ENCODE measurements at places on chromosomes 16 and 17.

DNA sequence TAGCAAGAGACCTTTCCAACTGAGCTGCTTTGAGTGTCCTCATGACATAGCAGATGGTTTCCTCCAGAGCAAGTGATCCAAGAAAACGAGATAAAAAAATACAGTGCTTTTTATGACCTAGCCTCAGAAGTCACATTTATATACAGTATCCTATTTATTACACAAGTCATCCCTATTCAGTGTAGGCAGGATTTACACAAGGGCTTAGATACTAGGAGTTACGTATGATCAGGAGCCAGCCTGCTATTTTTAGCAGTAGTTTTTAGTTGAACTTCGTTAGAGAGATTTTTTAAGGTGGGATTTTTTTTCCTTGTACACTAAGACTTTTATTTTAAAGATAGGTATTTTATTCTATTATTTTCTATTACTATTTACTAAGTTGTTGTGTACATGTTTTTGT is 58.4 kb downstream of the PHKB start:
- no peak for DNase-seq

GRCh38 chr16:30349675-30350074 is 5.4 kb downstream of the CD2BP2 start:
- DNase-seq: no peak

GRCh38 chr16:58019866-58020538 is 5.6 kb upstream of the MMP15 start:
- DNase-seq: no peak

- no peak for DNase-seq
Measured at GRCh38 chr17:58965221-58965620, 141.5 kb downstream of the TRIM37 start.

- no peak for DNase-seq
Measured at GRCh38 chr17:77231076-77231871, 90.5 kb downstream of the SEC14L1 start.

DNA sequence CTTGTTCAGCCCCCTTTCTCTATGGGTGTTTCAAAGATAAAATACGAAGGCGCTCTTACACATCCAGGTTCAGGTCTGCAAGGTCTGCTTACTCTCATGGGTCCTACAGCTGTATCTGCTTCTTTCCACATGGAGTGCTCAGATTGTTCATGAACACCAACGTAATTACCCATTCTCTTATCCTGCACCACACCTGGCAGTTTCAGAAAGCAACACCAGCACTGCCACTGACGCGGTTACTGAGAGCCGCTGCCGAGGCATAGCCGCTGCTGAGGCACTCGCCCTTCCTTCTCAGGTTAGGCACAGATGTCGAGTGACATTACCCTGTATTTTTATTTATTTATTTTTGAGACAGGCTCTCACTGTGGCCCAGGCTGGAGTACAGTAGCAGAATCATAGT is 147.1 kb downstream of the RPTOR start:
- DNase-seq: no peak

GRCh38 chr17:17839791-17840707 is 3.3 kb upstream of the SREBF1 start:
- DNase-seq: peak; percentile 69

GRCh38 chr16:12535535-12536411 is 267.9 kb downstream of the CPPED1 start:
- no peak for DNase-seq

- no peak for DNase-seq
Measured at GRCh38 chr16:50446861-50447260, 78.1 kb upstream of the BRD7 start.

DNA sequence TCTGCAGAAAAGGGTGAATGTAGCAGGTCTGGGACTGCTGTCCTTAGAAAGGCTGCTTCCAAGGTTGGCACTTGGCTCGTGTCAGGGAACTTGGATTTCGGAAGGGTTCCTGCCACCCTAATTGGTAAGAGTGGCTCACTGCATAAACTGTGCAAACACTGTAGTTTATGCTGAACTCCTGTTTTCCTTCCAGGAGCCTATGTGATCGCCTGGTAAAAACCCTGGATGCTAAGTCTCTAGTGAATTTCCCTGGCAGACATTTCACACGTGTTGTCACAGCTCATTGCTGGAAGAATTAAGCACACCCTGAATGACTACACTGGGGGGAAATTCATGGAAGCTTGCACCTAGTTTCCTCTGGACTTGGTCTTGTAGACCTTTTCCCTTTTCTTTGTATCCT is 140.1 kb downstream of the SPECC1 start:
- no peak for DNase-seq

- no peak for DNase-seq
Measured at GRCh38 chr16:23523876-23524385, 13.6 kb upstream of the GGA2 start.
